ENCODE measurements at places on chromosomes 12 and 14.

GRCh38 chr14:55556929-55557623 lies 22.9 kb upstream of the KTN1 start:
- DNase-seq = no peak

- DNase-seq = peak; percentile 15
These were observed 688 bp upstream of the NECAP1 start for GRCh38 chr12:8081251-8081920.

GRCh38 chr14:61866932-61867920 lies 105.0 kb downstream of the SNAPC1 start:
- no peak for DNase-seq

DNA sequence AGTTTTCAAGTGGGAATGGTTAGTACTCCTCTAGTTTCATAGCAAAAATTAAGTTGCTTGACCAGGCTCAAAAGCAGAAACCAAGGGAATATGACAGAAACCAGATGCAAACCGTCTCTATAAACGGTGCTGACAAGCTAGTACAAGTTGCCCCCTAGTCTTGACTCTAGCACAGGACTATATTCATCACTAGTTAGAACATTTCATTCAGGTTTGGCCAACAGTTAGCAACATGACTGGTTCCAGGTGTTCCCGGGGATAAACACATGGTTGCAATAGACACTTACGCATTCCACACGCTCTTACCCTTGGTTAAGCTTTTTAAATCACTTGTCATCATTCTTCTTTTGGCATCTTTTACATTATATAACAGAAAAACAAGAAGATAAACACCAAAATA lies 103.6 kb downstream of the SCFD1 start:
- no peak for DNase-seq

DNA sequence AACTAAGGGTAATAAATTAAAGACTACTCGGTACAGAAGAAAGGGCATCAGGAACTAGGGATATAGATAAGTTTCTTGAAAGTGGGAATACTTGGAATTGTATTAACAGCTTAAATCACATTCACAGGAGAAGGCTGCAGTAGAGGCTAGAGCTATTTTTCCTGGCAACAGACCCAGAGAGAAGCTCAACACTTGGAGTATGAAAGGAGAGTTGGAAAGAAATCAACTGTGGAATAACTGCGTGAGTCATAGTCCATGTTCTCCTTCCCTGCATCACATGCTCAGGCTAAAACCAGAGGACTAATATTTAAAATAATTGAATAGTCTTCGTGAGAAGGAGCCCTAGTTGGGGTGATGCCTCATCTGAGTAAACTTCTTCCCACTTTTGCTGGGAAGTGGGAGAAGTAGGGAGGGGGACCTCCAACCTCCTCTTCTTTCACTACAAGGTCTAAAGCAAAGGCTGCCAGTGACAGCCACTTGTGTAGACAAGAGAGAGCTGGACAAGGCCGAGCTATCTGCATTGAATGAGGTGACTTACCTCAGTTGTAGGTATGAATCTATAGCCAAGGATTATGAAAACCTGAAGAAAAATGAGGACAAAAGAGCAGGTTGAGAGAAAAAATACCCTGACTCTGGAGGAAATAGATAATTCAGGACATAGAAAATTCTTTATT lies 32.7 kb downstream of the DYRK2 start:
- no peak for DNase-seq

DNA sequence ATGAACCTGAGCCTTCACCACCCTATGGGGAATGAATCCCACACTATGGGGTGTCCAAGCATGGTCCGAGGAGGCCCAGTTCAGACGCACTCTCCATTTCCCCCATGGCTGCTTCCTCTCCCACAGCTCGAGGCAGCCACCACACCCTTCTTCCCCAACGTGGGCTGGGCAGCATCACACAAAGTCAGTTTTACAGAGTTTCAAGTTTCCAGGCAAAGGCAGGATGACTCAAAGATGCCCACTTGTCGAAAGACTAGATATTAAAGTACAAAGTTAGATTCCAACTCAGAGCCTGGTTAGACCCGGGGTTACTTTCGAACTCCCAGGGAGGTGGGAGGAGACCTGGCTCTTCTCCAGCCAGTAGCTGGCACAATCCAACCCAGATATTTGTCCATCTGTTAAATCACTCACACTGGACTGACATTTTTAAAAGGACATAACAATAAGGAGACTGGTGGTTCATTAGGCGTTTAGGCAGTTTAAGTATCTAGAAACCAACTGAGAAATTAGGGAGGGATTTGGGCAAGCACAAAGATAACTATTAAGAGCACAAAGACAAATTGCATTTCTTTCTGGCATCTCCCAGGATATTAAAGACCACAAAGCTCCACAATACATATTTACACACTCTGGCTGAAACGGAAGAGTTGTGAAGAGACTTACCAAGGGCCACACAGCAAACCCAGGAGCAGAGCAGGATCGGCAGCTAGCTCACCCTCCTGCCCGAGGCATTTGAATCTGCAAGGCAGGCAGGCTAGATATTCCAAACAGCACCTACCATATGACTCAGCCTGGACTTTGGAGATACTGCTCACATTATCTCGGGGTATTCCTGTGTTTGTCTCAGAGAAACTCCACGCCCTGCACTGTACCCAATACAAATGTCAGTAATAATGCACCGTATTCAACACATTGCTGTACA lies 34.8 kb downstream of the TMCC3 start:
- DNase-seq = no peak

GRCh38 chr12:66002812-66003211 lies 127.7 kb downstream of the LLPH start:
- no peak for DNase-seq

DNA sequence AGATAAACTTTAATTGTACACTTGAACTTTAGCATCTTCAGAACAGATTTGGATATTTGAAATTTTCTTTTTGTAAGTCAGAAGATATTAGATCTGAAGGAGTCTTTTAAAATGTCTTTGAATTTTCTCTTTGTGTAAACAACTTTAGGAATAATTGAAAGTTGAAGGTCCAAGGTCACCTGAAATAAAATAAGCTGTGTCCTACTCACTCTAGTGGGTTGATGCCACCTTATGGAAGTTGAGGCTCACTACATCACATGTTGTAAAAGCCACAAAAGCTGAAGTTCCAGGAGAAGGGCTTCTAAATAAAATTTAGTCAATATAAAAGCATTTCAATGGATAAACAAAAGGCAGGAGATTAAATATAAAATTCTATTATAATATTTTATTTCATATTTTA lies 122.0 kb upstream of the ATXN7L3B start:
- DNase-seq = no peak

DNA sequence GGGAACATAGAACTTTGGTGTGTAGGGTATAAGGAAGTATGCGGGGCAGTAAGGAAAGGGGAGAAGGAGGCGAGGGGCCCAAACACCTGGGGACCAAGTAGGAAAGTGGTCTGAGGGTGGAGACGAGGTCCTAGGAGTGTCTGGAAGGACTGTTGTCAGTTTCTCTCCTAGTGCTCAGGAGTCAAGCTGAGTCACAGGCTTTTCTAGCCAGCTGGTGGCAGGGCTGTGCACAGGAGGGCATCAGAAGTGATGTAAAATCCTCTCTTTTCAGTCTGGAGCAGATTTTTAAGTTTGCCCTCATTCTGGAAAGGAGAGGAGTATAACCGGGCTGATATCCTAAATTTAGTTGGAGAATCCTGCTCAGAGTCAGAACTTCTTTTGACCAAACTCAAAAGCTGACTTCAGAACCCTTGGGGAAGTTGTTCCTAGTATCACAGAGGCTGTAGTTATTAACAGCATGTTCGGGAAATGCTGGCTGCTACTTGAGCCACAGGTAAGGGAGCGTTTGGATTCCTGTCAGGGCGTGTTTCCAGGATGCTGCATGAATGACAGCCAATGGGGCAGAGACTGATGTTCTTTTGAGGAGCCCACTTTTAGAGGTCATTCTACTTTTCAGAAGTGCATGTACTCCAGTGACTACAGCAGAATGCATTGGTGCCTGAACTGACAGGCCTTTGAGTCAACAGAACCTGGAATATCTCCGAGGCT lies 19.3 kb downstream of the ZNF664 start:
- no peak for DNase-seq

- DNase-seq = no peak
These were observed 25.1 kb downstream of the NOC4L start for GRCh38 chr12:132169376-132169775.

DNA sequence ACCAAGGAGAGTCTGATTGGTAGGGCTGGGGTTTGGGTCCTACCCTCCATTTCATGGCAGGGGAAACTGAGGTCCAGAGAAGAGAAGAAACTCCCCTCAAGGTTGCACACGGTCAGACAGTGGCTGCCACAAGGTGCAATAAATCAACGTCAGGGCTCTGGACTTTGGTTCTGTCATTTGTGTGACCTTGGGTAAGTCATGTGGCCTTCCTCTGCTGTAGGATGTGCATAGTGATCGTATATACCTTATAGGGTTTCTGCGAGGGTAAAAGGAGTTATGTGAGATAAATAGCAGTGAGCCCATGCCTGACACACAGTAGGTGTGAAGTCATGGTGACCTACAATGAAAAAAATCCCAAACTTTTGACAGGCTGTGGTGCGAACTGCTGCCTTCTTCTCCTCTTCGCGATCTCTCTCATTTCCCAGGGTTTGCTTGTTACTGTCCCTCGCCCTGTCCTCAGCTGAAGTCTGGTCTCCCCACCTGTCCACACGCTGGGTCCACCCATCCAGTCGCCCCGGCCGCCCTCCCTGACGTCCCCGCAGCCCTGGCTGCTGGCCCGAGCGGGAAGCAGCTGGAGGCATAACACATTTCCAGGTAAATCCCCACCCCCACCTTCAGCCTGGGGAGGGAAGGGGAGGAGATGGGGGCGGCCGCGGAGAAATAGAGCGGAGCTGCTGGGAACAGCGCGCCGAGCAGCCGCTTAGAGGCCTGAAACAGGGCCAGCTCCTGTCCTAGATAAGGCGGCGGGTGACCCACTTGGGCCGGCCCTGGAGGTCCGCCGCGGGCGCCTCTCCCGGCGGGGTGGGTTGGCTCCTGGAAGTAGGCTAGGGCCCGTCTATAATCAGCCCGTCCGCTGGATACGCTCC lies 1.8 kb upstream of the FAM222A start:
- no peak for DNase-seq

DNA sequence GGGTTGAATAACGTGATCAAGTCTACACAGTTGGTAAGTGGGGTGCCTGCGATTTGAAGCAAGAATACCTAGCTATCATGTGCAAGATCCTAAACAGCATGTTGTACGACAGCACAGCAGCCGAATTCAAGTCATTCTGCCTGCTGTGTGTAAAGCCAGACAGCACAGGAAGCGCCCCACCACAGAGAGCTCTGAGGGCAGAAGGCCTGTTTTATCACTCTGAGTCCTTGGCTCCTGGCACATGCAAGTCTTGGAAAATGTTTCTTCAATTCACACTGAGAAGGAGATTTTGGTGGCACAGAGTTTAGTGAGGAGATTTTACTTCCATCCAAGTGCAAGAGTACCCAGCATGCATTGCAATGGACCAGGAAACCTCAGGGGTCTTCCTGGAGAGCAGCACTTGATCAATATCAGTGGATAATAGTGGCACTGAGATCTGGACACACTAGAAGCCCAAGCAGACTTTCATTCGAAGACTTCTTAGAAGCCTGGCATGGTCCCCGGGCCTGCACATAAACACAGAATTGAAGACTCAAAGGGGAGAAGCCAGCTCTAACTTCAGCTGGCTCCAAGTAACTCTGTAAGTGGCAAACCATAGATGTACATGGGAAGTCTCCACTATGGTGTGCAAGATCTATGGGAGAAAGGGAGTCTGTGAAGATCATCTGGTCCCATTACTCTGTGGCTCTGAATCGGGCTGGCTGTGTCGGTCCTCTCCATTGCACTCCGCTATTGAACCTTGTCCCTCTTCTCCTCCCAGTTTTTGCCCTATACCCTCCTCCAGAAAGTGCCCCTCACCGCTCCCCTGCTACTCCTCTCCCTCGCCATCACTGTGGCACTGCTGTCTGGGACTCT lies 1.5 kb upstream of the KRT1 start:
- DNase-seq = no peak

GRCh38 chr14:90773705-90774104 lies 42.5 kb downstream of the TTC7B start:
- no peak for DNase-seq

DNA sequence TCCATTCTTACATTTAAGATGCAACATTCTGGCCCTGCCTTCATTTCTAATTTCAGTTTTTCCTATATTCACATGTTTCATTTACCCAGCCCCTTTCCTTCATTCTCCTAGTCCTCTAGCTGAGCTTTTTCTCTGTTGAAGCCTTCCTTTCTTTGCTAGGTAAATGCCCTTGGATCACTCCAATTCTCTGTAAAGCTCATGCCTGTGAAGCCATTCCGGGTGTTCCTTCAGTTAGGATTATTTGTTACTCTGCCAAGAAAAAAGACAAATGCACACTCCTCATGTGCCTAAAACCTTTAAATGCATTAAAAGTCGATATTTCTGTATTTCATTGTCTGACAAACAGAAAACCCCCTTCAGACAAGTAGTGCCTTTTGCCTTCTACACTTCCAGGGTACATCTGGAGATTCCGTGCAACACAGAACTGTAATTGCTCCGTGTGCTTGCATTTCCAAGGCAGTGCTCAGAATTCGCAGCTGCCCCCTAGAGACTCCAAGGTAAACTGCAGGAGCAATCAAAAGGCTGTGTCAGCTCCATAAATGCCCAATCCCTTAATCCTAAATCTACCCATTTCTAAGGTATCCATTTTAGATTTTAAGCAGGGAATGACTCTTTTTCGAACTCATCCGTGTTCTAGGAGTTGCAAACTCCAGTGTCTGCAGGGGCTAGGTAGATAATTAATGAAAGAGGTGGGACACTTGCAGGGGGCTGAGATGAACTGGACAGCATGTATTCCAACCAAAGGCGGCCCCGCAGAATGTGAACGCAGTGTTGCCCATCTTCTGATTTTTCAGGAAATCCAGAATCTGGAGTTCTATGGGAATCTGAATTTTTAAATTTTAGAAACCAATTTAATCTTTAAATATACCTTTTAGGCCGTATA lies 320.2 kb downstream of the GRIN2B start:
- peak; percentile 15 for DNase-seq

DNA sequence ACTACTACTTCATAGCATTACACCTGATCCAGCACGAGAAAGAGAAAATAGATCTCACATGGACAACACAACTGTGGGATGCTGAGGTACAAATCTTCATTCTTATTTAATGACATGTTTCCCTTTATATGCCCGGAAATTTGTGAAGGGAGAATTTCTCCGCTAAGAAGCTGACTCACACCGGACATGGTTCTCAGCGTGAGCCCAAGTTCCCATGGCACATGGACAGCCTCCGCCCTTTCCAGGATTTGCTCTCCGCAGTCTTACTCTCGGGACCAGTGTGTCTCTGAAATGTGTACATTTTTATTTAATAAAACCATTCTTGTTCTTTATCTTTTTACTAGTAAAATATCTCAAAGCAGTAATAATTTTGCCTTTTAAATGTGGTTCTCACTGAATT lies 1154.8 kb downstream of the TMEM121 start:
- DNase-seq = no peak

DNA sequence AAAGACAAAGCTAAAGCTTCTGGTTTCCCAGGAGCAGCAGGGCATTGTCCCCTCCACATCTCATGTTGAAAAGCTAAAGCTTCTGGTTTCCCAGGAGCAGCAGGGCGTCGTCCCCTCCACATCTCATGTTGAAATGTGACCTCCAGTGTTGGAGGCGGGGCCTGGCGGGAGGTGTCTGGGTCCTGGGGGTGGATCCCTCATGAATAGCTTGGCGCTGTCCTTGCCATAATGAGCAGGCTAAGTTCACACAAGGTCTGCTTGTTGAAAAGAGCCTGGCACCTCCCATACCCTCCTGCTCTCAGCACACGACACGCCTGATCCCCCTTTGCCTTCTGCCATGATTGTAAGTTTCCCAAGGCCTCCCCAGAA lies 123.7 kb downstream of the PIWIL1 start:
- no peak for DNase-seq

All from germinal center (tissue), 1 donor.